ENCODE measurements at places on chromosomes 12 and 14.

DNA sequence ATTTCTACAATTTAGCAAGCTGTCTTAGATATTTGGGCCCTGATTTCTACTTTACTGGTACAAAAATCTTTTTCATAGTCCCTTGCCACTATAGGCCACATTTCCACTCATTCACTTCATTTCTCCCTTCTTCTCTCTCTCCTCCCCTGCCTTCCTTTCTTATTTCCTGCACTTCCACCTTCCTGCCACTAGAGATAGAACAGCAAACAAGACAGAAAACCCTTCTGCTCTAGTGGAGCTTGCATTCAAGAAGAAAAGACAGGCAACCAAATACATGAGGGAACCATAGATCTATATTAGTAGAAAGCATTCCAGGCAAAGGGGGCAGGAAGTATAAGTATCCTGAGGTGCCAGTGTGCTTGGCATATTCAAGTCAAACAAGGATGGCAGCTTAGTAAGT, 623.5 kb downstream of the FLRT2 start:
- no peak for DNase-seq

- no peak for DNase-seq
These were observed 13.8 kb downstream of the CLBA1 start for GRCh38 chr14:104999361-104999760.

DNA sequence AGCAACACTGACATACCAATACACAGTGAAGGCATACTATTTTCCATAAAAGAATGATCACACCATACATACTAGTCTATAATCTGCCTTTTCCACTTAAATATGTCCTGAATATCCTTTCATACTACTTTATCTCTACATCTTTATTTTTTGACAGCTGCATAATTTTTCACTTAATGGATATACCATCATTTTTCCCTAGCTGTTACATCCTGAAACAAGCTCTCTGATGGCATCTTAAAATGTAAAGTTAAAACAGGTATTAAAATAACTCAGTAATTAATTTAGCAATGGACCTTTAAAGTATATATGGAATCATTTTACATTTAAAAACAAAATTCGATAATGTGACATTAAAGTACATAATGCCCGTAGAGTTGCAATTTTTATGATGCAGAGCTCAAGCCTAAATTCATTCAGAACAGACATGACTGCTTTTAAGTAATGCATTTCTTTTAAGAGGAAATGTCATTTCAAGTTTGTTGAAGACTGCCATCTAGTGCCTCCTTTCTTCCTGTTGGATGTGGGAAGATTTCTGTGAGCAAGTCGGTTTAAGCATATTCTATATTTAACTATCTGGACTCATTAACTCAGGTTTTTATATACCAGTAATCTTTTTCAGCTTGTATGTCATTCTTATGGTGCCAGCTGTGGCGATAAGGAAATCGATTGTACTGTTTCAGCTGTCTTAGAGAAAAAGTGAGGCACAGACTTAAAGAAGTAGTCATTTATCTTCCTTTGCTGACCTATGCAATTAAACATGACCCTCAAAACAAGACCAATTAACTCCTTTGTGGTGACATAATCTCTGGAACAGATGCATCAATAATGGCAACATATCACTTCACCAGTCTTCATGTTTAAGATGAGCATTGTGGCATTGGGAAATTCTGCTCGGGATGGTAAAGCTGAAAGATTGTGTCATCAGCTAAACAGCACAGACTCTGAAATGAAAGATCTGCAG, 20.3 kb downstream of the PRICKLE1 start:
- DNase-seq: no peak

DNA sequence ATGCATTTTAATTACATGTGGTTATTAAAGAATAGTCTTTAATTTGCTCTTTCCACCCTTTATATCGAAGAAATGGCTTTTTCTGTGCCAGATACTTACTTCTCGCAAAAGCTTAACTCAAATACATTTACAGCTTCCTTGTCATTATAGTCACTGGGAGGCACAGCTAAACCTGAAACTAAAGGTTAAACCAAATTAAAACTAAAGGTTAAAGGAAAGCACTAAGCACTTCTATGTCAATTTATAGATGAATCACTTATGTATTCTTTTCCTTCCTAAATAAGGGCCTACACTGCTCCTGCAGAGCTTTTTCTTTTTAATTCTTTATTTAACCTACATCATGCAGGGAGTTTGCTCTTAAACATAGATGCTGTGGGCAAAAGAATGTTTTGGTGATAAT, 9.1 kb downstream of the C14orf93 start:
- DNase-seq: no peak

DNA sequence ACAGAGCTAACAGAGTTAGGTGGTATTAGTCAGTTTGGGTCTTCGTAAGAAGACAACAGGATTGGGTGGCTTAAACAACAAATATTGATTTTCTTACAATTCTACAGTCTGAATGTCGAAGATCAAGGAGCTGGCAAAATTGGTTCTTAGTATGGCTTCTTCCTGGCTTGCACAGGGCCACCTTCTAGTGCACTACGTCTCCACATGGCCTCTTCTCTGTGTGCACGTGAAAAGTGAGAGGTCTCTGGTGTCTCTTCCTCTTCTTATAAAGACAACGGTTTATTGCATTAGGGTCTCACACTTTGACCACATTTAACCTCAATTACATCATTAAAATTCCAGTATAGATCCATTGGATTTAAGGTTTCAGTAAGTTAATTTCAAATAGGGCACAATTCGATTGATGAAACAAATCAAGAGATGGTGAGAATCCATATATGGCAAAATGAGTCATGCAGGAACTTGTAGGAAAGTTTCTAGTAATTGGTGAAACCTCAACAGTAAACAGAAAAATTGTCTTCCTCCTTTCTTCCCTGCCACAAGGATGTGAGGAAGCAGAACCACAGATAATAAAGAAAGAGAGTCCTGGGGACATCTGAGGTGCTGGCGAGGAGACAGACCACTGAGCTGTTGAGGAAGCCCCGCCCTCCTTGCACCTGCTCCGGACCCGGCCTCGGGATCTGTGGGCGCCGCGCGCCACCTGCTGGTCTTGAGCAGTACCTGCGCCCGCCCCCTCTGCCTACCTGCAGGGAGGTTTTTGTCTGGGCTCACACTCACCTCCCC, 846.7 kb downstream of the TMEM121 start:
- DNase-seq: peak; percentile 50

- no peak for DNase-seq
These were observed 565.8 kb upstream of the ATP2B1 start for GRCh38 chr12:90274407-90274806.

DNA sequence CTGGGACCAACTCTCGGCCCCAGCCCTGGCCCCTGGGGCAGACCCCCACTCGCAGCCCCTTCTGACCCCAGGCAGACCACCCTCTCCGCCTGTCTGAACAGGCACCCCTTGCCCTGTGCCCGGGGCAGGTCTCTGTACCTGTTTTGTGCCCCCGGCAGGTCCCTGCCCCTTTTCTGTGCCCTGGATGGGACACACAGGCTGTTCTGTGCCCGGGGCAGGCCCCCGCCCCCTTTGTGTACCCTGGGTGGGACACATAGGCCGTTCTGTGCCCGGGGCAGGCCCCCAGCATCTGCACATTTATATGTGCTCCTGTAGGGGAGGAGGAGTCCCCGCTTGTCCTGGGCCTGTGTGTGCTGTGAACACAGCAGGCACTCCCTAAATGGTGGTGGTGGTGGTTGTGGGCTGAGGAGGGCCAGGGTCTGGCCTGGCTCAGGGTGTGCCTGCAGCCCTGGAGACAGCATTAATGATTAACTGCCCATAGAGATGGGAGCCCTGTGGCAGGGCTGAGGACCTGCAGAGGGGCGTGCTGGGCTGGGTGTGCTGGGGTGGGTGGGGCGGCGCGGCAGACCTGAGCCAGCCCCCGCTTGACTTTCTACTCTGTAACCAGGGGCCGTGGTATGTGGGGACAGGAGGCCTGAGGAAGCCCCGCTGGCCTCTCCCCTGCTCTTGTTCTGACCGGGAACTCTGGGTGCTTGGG, 3.7 kb downstream of the FBRSL1 start:
- DNase-seq: no peak

DNA sequence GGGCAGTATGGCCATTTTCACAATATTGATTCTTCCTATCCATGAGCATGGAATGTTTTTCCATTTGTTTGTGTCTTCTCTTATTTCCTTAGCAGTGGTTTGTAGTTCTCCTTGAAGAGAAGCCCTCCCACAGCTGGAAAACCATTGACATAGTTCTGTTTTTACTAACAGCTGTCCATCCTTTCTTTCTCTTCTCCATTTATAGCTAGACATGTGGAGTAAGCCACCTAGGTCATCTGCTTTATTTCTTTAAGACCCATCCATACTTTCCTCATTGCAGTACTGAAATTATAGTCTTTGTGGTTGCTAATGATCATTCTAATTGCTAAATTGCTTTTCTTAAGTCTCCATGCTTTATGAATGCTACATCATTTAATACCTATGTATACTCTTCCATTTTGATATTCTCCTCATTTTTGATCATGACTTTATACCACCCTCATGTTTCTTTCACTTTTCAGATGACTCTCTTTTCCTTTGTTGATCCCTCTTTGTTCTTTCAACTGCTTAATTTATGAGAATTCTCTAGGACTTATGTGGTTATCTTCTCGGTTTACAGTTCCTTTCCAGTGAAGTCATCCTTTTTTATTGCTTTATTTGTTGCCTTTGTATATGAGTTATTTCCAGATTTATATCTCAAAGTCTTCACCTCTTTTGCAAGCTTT, 114.2 kb downstream of the PCNX1 start:
- DNase-seq: no peak

- DNase-seq: no peak
These were observed 178.1 kb upstream of the ARHGAP5 start for GRCh38 chr14:31898838-31899528.

DNA sequence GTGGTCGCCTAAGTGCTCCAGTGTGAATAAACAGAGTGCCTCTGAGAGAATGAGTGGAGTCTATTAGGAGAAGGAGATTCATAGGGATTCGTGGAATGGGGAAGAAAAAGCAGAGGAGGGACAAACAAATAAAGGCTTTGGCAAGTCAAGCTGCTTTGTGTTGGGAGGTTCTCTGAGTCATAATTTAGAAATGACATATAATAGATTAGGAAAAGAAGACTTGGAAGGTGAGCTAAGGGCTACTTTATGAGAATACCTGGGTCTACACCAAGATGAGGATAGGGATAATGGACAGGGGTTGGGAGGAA, 6.4 kb upstream of the NTN4 start:
- DNase-seq: no peak

DNA sequence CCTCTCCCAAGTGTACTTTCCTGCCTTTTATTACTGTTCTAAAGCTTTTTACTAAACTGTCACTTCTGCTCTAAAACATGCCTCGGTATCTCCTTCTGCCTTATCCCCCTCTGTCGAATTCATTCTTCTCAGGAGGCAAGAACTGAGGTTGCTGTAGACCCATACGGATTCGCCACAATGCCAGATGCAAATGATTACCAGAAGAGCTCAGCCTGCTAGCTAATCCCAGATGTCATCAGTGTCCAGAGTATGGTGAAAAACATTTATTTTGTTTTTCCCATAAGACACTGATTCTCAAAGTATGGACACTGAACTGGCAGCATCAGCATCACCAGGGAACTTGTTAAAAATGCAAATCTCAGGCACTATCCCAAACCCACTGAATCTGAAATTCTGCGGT, 359.3 kb downstream of the TMTC2 start:
- DNase-seq: no peak
